H1 (cell line): ENCODE measurements at places on chromosomes 4 and X.

DNA sequence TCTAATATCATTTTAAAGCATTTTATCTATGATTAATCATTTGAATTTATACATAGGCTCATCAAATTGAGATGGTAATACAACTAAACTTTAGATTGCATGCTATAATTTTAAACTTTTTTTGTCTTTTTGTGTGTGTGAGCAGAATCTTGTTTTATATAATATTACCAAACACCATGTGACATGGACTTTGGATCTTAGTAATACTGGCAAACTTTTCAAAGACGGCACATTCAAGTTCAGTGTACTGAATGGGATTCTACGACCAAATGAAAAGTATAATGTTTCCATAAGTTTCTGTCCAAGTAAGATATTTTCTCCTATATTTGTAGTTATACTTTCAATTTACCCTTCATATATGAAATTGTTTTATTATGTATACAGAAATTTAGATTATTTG lies 116.0 kb downstream of the CFAP47 start:
- DNase-seq: no peak

- DNase-seq: no peak
Measured at GRCh38 chr4:158714937-158715336, 8.3 kb downstream of the PPID start.

- DNase-seq: no peak
Measured at GRCh38 chrX:2262668-2263055, 238.1 kb downstream of the DHRSX start.

- DNase-seq: peak; percentile 84
Measured at GRCh38 chrX:68732906-68733493, 85.5 kb downstream of the STARD8 start.

GRCh38 chr4:36734334-36734733 lies 452.9 kb downstream of the DTHD1 start:
- DNase-seq: no peak

DNA sequence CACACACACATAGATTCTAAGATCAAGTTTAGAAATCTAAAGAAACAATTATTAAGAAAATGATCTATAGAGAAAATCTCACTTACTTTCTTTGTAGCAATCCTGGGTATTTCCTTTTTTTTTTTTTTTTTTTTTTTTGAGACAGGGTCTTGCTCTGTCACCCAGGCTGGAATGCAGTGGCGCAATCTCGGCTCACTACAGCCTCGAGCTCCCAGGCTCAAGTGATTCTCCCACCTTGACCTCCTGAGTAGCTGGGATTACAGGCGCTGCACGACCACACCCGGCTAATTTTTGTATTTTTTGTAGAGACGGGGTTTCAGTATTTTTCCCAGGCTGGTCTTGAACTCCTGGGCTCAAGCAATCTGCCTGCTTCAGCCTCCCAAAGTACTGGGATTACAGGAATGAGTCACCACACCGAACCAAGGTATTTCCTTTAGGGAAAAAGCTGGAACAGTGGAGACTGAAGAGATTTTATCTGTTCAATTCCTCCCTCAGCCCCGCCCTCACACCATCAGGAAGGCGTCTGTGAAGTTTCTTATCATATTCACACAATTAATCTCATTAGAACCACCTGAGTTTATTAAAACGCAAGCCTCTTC lies at the start of gene TRIML2:
Gene TRIML2 (minus strand): TSS at position 447 of the 599 bp plus-strand sequence. CDS start 4,235 bp downstream, outside the sequence.
- no peak for DNase-seq

DNA sequence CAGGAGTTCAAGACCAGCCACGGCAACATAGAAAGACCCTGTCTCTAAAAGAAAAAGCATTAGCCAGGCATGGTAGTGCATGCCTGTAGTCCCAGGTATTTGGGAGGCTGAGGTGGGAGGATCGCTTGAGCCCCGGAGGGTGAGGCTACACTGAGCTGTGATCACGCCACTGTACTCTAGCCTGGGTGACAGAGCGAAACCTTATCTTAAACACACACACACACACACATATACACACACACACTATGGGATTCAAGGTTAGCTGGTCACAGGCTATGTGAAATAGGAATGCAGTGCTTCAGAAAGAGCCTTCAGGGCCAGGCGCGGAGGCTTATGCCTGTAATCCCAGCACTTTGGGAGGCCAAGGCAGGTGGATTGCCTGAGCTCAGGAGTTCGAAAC lies 23.5 kb downstream of the NLGN3 start:
- DNase-seq: no peak
